ENCODE measurements at places on chromosomes 11 and 22.

DNA sequence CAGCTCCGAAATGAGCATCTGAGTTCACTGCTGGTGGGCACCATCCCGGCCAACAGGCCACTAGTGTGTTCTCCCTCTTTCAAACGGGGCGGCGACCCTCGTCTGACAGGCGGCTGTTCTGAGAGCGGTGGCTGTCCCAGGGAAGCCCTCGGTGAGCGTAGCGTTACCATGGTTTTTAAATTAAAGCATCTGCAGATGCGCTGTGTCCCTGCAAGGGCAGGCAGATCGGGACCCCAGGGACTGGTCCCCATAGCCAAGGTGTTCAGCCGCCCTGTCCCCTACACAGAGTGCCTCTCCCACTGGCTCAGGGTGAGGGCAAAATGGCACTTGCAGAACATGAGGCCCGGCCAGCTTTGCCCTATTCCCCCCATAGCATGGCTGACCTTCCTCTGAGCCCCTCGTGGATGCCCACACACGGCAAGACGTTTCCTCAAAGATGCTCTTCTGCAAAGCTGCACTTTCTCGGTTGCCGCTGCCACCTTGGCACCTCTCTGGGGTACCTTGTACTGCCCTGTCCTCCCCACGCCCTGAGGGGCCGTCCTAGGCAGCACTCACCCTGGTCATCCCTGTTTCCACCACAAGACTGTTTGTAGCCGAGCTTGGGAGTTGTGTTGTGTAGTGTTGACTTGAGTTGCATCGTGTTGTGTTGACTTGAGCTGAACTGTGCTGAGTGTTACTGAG, 51.9 kb upstream of the KCNQ1OT1 start:
- peak; percentile 7 for DNase-seq

DNA sequence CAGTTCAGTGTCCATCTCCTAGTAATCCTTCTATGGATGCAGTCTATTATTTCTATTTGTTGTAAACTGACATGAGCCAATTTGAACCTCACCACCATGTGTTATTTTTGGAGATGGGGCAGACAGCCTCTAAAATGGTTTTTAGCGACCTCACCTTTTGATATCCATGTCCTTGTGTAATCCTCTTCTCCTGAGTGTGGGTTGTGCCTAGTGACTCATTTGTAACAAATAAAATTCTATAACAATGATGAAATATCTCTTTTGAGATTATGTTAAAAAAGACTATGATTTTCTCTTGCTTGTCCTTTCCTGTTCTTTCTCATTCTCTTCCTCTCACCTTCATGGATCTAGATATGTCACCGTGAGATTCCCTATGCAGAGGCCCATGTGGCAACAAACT, 554.6 kb upstream of the ANO3 start:
- no peak for DNase-seq

DNA sequence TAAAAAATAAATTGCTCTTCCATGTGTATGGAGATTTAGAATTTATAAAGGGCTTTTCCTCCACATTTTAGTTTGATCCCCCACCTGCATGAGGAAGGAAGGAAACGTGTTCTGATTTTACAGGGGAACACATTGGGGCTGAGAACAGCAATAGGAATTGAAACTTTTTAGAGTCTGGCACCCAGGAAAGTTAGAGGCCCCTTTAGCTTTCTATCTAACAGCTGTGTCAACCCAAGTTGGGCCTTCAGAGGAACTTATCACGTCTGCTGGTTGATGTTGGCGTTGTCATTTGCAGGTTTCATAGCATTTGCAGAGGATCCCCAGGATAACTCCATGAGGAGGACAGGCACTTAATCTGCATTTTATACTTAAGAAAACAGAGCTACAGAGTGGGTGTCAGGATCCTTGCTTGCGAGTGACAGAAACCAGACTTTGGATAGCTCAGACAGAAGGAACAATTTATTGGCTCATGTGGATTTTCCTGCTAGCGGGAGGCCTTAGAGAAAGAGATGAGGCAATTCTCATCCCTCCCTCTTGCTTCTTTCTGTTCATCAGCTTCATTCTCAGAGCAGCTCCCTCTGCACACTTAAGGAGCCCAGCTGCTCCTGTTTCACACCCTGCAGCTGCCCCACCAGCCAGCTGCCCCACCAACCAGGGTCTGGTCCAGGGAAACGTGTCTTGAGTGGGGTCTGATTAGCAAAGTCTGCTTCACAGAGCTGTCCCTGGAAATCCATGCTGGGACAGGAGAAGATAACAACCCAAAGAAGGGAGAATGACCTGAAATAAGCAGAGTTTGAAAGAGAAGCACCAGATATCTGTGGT, 92.5 kb upstream of the OR4B1 start:
- DNase-seq = no peak

- no peak for DNase-seq
These were observed 2.0 kb downstream of the PRDM10 start for GRCh38 chr11:130000552-130001176.

- no peak for DNase-seq
These were observed 110.2 kb downstream of the MIAT start for GRCh38 chr22:26767351-26768155.

DNA sequence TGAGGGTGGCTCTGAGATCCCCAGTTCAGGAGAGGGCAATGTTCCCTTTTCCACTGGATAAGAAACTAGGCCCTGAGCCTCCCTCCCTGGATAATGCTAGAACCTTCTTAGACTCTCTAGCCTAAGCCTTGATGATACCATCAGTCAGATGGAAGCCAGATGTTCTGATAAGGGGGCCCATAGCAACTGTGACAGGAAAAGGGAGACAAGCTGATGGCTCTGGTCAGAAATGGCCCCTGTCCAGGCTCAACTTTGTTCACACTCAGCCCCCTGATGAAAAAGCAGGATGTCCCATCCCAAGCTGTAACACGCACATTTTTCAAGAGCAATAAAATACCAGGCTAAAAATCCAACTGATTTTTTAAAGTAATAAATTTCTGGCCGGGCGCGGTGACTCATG, 7.2 kb upstream of the OAF start:
- DNase-seq = no peak

DNA sequence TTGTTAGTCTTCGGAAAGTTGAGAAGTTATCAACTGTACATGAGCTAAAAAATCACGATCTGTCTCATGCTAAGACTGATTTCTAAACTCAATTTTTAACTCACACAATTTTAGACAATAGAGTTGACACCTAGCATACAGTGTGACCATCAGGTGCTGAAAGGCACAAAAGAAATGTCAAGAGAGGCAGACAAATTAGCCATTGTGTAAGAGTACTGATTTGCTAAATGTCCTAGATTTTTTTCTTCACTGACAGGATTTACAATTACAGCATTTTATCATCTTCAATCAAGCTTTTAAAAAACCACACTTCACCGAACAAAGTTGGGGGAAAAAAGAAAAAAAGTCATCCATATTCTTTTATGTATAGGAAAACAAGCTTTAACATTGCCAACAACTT, 7.0 kb downstream of the LGR4 start:
- DNase-seq = no peak

DNA sequence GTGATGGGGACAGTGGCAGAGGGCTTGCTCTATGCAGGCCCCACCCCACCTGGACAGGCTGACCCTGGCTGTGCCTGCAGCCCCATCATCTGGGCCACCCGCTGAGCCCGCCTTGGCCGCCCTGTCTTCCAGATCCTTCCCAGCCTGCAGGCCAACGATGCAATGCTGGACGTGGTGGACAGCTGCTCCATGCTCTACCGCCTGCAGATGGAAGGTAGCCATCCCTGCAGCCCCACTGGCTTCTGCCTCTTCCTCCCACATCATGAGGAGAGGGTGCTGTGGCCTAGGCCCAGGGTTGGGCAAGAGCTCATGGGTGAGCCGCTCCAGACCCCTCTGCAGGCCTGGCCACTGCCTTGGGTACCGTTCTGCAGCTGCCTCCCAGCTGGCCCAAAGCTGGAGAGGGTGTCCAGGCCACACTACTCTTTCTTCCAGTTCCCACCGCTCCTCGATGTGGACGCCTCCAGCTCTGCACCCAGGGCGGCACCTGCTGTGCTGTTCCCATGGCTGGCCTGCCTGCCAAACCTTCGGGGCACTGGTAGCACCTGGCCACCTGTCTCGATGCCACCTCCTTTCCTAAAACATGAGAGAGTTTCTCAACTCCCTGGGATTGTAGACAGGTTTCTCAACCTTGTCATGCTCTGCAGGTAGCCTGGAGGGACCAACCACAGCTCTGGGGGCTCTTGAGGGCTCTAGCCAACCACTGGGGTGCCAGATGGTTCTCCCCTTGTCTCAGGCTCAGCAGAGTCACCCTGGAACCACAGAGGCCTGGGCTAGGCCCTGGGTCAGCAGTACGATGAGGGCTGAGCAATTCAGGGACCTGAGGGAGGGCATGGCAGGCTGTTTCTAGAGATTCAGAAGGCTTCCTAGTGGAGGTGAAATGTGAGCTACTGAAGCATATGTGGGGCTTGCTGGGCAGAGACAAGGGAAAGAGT, 9.5 kb upstream of the GTSE1 start:
- no peak for DNase-seq

DNA sequence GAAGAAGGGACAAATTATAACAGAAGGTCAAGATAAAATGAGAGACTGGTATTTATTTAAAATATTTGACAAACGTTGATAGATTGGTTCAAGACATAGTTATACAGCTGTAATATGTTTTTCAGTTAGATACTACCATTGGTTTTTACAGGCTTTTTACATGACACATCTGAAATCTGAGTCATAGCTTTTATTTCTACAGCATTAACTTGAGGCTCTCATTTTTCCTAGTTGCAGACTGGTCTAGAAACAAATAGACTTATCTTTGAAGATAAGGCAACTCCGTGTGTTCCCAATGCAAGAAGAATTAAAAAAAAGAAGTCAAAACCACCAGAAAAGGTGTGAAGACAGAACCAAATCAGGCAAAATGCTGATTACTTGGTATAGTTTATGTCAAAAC, 31.3 kb downstream of the CEP57 start:
- DNase-seq = no peak
